ENCODE measurements at places on chromosomes 4 and X.

DNA sequence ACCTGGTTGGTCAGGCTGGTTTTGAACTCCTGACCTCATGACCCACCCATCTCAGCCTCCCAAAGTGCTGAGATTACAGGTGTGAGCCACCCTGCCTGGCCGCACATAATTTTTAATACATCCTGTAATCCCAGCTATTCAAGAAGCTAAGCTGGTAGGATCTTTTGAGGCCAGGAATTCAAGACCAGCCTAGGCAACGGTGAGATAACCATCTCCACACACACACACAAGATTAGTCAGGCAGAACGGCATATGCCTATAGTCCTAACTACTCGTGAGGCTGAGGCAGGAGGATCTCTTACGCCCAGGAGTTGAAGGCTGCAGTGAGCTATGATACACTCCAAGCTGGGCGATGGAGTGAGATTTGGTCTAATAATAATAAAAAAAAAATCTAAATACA is 212.4 kb upstream of the NEIL3 start:
- no peak for DNase-seq

GRCh38 chr4:36348403-36348938 is 67.1 kb downstream of the DTHD1 start:
- peak; percentile 0 for DNase-seq

DNA sequence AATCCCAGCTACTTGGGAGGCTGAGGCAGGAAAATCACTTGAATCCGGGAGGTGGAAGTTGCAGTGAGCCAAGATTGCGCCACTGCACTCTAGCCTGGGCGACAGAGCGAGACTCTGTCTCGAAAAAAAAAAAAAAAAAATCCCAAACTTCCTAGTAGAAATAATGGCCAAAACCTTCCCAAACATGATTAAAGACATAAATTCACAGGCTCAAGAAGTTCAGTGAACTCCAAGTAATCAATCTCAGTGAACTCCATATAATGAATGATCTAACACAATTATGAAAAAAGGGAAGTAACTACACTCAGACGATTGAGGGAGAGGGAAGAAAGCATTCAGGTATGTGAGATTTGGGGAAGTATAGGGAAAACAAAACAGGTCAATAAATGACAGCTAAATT is 6.5 kb downstream of the FUNDC1 start:
- DNase-seq: no peak

DNA sequence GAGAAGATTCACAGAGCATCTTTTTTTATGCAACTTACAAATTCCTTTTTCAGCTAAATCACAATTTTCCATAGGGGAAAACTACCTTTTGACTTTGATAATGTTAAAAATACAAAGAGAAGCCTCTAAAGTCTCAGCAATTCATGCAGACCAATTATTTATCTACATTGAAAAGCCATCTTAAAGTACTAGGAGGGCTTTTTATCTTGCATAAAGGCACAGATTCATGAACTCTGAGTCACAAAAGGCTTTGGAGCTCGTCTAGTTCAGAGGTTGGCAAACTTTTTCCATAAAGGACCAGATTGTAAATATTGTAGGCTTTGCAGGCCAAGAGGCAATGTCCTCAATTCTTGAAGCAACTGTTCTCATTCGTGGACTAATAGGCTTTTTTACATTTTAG is 210.4 kb upstream of the HDX start:
- no peak for DNase-seq

DNA sequence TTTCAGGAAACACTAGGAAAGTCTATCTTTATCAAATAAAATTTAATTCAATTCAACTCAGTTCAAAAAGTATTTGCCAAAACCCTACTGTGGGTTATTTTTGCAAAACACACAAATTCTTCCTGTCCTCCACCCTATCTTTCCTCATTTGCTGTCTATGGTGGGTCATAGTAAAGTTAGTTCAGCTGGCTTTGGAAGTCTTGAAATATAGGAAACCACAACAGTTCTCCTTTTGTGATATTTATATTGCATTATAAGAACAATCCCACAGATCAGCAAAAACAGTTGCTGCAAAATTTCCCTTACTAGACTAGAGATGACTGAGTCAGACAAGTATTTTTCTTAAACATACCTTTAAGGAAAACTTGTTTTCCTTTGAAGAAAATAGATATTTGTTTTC is 22.2 kb downstream of the CYBB start:
- no peak for DNase-seq

GRCh38 chrX:25858273-25858880 is 279.8 kb upstream of the MAGEB18 start:
- no peak for DNase-seq

DNA sequence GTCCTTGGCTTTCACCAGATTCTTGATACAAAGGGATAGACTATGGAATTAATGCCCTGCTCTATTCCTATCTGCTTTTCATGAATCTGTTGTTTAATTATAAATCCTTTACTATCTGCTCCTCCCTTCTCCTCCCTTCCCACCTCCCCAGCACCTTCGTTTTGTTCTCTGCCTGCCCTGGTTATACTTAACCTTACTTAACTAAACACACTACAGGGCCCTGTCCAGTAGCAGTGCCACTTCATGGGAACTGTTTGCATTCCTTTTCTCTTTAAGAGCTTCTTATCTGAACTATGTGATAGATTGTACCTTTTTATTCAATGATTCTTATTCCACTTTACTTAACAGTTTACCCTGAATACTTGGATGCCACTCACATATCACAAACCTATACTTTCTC is 830 bp downstream of the HOPX start:
- no peak for DNase-seq

GRCh38 chr4:53151489-53151788 is 214.4 kb downstream of the SCFD2 start:
- DNase-seq: no peak

Data from stimulated activated CD4-positive, alpha-beta T cell treated with anti-CD3 and anti-CD28 coated beads, Interleukin-4, amount 100 ng/mL, for 4 hours (primary cell).